ENCODE measurements at places on chromosomes 5 and 9.

DNA sequence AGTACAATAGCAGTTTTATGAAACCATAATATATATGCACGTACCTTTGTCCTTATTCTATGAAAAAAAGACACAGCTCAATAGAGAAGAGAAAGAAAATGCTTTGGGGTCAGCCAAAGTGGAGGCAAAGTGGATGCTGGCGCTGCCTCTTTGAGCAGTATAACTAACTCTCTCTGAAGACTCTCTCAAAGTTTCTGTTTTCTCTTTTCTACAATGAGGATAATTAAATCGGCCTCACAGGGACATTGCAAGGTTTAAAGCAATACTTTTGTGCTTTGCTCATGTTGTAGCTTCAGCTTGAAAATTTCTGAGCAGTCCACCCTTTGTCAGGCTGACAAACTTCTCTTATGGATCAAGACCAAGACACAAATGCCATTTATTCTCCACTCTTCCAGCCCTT is 455.1 kb upstream of the MPDZ start:
- no peak for DNase-seq

GRCh38 chr5:181088289-181088688 is 42.7 kb downstream of the OR2V1 start:
- DNase-seq = no peak

GRCh38 chr9:134435550-134436378 is 109.5 kb downstream of the RXRA start:
- DNase-seq = no peak

DNA sequence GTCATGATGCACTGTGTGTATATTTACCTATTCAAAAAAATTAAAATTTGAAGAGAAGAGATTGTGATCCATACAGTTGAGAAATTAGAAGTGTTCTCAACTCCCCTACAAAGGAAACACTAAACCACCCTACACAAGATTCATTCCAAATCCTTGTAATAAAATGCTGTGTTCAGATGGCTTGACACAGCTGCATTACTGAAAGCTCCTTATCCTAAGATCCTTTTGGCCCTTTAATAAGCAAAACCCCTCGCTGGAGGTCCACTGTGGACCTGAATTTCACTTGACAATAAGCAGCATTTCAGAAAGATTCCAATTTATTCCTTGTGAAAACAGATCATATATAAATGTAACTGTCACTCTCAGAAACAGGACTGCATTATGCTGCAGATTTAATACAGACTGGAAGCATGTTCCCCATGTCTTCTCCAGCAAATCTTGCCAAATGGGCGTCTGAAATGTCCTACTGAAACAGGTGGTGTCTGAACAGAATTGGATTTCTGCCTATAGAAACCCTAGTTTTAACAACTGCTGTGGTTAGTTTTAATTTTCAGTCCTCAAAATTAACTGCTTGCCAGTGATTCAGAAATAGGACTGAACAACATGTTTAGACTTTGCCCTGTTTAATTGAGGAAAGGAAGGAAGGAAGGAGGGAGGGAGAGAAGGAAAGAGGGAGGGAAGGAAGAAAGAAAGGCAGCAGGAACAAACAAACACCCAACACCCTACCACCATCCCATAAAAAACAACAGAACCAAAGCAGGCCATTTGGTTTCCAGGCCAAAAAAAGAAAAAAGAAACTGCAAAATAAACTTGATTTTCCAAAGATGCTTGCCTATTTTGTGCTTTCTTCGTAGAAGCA is 179.6 kb downstream of the MLLT3 start:
- DNase-seq = no peak

DNA sequence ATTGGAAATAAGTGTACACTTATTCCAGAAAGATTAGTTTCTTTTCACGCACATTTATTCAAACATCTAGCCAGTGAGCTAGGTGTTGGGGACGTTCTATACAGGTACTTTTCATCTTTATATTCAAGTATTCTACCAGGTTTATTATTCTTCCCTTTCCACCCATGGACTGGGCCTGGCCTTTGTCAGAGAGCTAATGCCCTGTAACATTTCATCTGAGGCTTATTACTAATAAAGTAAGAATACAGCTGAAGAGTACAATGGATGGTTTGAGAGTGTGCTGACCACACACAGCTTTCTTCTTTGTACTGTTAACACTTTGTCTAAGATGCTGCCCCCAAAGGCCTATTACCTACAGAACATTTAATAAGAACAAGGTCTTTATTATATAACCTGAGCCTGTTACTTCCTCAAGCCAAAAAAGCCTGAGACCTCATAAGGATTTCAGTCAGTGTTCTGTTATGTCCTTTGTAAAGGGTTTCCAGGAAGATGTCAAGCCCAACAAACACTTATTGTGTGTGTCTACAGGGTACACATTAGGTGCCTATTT is 93.5 kb downstream of the ZNF608 start:
- no peak for DNase-seq

DNA sequence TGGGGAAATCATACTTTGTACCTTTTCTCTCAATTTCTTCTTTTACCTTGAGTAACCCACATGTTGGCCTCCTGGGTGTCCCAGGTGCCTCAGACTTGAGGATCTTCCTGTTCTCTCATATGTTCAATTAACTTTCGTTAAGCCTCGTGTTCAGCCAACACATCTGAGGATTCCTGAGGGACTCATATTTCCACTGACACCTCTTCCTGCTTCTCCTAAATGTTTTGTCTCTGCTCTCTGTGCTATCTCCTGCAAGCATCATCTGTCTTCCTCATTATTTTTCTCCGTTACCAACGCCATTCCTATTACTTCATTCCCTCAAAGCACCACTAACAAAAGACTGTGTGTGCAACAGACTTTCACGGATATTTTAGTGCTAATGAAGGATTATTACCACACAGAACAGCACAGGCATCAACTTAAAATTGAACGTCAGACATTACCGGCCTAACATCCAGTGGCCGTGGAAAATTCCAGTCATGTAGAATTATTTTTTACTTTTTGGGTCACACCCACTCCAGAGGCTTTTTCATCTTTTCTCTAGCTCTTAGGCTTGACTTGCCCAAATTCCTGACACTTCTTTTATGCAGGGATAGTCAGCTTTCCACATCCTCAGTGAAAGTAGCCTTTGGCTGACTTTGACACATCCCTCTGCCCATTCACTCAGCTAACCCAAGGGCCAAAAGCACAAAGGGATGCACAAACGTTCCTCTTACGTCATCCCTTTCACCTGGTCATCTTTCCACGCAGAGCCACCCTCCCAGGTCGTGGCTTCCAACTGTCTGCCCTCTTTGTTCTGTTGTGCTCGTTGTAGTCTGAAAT is 46.0 kb upstream of the OSMR start:
- DNase-seq = no peak

DNA sequence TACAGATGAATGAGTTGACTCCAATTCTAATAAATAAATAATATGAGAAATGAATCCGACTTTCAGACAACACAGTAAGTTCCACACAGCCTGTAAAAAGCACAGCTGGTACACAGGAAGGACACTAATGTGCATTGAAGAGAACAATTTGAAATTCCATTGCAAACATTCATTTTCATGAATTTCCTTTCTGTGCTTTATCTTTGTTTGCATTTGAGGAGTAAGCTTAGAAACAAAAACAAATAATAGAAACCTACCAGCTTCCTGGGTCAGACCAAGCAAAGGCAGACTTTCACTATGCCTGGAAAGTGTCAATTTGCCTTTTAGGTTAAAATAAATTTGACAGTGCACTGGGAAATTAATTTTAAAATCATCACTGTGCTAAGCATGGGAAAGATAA is 143.8 kb upstream of the VLDLR start:
- no peak for DNase-seq

- no peak for DNase-seq
These were observed 126.5 kb upstream of the PAPPA start for GRCh38 chr9:116027096-116027495.

DNA sequence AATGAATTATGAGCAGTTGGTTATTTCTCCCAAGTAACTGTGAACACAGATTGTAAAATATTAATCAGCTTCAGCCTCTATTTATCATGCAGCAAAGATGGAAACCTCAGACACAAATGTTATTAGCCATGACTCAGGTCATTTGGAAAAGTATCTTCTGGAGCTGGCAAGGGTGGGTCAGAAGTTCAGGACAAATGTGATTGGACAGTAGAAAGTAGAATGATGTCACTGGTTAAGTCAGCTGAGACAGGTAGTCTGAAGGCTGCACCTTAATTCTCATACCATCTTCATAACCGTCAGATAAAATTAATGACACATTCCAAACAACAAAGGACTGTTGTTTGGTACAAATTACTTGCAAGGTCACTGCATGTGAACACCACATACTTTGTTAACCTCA is 140.2 kb downstream of the EMB start:
- DNase-seq = no peak

- no peak for DNase-seq
These were observed 79.0 kb downstream of the MACROH2A1 start for GRCh38 chr5:135319928-135320606.

- no peak for DNase-seq
These were observed 9.9 kb upstream of the PALM2AKAP2 start for GRCh38 chr9:109770101-109770500.

GRCh38 chr9:29866556-29866955 is 2293.3 kb upstream of the C9orf72 start:
- no peak for DNase-seq

- DNase-seq = no peak
These were observed 1.9 kb downstream of the ENTPD8 start for GRCh38 chr9:137439158-137439714.

DNA sequence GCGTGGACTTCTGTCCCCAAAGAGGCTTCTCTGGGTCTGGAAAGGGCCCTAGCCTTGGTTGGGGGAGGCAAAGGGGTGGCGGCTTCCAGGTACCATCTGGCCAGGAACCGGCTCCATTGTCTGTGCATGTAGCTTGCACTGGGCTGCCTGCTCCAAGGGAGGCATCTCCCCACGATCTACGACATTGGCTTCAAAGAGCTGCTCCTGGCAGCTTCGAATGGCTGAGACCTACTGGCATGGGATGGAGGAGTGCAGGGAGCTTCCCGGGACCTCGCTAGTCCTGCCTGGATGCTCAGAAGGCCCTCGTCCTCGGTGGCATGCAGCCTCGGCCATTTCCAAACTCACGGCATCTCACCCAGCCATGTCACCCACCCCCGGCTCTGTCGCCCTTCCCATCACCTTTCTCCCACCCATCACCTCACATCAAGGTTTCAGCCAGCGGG is 137.8 kb downstream of the KCNIP1 start:
- no peak for DNase-seq

- DNase-seq = no peak
These were observed 10.5 kb upstream of the NKX2-5 start for GRCh38 chr5:173245319-173246134.

DNA sequence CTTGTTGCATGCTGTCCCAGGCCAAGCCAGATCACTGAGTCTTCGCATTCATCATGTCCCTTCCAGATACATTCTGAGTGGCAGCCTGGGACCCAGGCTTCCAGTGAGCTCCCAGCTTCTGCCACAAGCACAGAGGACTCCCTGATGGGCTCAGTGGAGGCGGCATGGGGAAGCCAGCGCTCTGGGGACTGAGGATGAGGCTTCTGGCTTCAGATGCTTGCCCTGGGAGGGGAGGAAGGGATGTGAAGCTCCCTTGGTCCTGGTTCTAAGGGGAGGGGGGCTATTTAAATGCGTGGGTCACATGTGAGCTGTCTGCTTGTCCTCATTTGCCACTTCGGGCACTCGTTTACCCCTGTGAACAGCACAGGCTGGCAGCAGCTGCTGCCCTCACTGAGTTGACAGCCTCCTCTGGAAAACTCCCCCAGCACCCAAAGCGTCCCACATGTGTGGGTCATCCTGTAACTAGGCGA is 174.0 kb downstream of the NR3C1 start:
- DNase-seq = no peak

GRCh38 chr9:38443597-38443996 is 19.3 kb upstream of the IGFBPL1 start:
- DNase-seq = no peak

GRCh38 chr5:117594166-117594565 is 1019.5 kb upstream of the SEMA6A start:
- DNase-seq = no peak

DNA sequence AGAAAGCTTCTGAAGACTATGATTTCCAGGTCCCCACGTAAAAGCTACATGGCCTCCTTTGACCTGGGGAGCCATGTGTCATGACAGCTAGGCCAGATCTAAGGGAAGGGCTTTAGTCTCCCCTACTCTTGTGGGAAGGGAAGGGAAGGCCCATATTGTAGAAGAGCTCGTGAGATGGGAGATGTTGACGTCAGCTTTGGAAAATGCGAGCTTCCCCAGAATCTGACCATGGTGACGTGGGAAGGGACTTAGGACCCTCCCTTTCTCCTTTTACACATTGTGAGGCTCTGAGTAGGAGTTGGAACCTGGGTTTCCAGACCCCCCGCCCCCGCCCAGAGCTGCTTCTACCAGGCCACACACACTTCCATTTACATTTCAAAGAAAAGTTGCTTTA is 165.5 kb downstream of the SYK start:
- no peak for DNase-seq

GRCh38 chr5:164175083-164175482 is 669.7 kb downstream of the MAT2B start:
- no peak for DNase-seq

- DNase-seq = no peak
These were observed 4.9 kb upstream of the NR5A1 start for GRCh38 chr9:124511891-124512805.

- no peak for DNase-seq
These were observed 198.6 kb downstream of the TRIO start for GRCh38 chr5:14341571-14342230.

DNA sequence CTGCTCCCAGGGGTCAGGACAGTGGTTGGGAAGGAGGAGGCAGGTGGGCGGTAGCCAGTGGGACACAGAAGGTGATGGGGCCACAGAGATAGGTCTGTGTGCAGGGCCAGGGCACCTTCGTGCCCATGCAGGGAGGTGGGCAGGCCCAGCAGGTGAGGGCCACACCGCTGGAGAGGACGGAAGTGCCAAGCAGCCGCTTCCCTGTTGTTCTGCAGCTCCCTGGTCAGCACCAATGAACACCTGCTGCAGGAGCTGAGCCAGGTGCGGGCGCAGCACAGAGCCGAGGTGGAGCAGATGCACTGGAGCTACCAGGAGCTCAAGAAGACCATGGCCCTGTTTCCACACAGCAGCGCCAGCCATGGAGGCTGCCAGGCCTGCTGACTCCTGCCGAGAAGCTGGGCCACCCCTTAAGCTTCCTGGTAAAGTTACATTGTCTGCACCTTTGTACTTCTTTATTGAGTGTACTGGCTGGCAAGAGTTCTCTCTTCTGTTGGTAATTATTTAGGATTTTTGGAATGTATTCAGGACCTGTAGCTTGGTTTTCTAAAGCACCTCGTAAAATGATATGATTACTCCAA is 40.3 kb downstream of the TPPP start:
- no peak for DNase-seq

- no peak for DNase-seq
These were observed 206.8 kb downstream of the GLIS3 start for GRCh38 chr9:4092793-4093709.

DNA sequence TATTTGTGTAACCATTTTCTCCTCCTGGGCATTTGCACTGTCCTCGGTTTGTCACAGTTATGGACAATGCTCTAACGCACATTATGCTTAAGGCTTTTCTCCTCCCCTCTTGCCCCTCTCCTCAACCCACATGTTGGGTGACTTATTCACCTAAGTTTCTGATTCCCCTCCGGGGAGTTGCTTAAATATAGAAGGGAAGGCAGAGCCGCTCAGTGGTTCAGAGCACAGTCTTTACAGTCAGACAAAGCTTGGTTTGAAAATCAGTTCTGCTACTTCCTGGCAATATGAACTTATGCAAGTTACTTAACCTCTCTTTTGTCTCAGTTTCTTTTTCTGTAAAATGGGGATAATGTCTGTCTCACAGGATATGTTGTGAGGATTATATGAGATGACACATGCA is 41.2 kb upstream of the SPRY4 start:
- no peak for DNase-seq

GRCh38 chr5:55416306-55416705 is 108.5 kb downstream of the MTREX start:
- no peak for DNase-seq
